Effector CD8-positive, alpha-beta T cell (primary cell): ENCODE measurements at places on chromosomes 7 and 10.
A peak's percentile ranks its signal among the peaks of the same experiment; 100 is the strongest.

GRCh38 chr7:33418251-33418701 is 288.9 kb downstream of the BBS9 start:
- no peak for DNase-seq

DNA sequence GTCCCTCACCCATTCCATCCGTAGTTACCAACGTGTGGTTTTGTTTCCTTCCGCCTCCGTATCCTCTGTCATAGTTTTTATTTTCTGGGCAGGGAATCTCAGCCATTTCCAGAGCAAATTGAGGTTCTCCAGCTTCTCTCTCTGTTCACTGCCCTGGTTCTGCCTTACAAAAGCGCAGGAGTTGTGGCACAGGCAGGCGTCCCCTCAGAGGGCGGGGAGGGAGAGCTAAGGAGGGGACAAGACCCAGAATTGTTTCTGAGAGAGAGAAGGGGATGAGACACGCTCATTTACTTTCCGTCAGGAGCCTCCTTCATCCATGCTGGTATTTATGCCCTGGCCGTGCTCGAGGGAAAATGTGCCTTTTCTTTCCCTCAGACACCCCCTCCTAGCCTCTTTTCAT is 71.0 kb downstream of the SH2D4B start:
- no peak for DNase-seq

DNA sequence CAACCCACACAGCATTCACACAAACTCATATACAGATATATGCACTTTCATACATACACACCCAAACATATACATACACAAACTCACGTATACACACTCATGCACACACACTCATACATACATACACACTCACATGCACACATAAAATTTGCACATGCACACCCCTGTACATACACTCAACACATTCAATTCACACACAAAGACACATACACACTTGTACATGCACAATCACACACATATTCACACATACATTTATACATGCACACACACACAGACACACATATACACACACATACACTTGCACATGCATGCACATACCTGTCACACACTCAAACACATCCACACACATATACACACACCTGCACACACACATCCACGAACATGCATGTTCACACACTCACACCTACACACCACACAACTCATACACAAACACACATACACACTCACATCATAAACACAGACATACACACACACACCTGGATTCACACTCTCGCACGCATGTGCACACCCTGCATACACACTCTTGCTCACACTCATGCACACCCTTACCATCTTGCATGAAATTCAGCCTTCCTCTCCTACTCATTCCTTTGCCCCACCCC is 451.2 kb downstream of the GRID1 start:
- no peak for DNase-seq

DNA sequence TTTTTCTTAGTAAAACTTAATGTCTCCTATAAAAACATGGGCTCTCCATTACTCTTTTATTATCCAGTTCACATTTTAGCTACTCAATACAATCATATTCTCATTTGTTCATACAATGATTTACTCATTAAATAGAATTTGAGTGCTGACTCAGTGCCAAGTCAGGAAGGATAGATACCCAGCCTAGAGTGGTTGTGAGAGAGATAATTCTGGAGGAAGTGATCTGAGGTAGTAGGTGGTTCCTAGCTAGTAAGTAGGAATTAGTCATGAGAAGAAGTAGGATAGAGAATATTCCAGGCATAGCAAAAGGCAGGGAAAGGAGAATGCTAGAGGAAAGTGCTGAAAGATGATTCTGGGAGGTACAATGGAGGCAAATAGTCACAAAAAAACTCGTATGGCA is 133.5 kb upstream of the MBL2 start:
- no peak for DNase-seq

DNA sequence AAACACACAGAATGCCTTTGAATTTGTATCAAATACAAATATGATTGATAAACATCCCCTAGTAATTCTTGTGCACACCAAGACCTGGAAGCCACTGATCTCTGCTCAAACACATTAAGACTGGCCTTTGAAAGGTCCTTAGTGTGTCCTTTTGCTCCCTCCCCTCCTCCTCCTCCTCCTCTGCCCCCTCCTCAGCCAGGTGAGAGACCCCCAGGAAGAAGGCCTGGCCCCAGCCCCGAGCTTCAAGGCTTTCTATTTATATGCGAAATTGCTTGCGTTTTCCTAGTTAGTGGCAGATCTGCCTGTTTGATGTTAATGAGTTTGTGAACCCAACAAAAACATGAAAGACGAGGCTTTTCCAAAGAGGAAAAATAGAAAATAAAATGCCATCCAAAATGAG is 63.6 kb upstream of the TCF7L2 start:
- DNase-seq: no peak

DNA sequence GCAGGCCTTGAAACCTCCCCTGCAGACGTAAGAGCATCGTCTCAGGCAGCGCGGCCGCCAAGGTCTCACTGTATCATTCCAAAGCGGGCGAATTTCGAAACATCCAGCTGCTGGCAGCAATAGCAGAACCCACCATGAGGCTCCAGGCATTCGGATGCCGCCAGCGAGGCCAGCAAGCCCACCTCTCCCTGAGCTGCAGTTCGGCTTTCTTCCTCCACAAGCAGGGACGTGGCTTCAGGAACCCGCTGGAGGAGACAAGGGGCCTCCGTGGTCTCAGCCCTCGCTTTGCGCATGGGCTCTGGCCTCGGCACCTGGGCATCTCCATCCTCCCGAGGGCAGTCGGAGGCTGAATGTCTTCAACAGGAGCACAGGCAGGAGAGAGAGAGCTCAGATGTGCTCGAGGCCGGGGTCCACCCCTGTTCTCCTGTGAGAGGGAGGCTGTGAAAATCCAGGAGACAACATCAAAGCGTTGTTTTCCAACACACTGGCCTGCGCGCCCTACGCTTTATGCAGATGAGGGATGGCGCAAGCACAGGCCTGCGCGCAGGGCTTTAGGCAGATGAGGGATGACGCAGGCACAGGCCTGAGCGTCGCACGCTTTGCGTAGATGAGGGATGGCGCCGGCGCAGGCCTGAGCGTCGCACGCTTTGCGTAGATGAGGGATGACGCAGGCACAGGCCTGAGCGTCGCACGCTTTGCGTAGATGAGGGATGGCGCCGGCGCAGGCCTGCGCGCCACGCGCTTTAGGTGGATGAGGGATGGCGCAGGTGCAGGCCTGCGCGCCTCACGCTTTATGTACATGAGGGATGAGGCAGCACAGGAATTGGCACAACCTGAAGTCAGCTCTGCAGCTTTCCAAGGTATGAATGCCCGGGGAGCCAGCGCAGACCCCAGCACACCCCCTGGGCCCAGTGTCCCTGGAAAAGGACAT is 103.2 kb downstream of the WDR37 start:
- DNase-seq: no peak

- DNase-seq: no peak
Measured at GRCh38 chr10:58017719-58018367, 249.9 kb downstream of the IPMK start.

- DNase-seq: no peak
Measured at GRCh38 chr7:44621750-44622103, 15.3 kb downstream of the OGDH start.

- DNase-seq: no peak
Measured at GRCh38 chr7:133735222-133735621, 391.9 kb upstream of the LRGUK start.

DNA sequence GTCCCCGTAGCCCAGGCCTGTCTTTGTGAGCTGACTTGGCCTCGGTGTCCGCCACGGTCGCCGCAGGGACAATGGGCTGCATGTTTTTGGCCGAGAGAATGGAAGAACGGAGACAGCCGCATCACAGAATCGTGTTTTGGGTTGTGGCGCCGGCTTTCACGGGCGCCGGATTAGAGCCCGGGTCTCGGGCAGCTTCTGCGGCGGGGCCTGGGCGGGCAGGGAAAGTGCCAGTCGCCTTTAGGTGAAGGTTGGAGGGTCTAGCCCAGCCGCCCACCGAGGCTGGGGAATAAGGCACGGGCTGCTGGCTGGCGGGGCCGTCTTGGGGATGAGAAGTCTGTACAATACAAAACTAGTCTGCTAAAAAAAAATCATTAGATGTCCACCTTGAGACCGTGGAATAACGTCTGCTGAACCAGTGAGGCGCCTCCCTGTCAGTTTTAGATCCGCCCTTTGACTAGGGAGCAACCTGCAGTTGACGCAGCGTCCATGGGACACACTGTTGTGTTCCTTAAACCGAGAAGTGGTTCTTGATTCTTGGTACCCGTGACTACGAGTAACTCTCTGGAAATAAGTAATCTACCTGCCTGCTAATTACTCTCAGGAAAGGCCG is 577 bp downstream of the DNAJB9 start:
- DNase-seq: peak; percentile 28
